Neural crest cell (in vitro differentiated cells): ENCODE measurements at places on chromosomes 4 and X. TPM values are rescaled to one million over a fixed set of nuclear protein-coding genes. Genes with fewer than 3 reads are reported as not detected.

MAGEA2 gene
- total RNA-seq, result not detected in 2 replicates

MUC7 gene
- not detected in 2 replicates for total RNA-seq

SPACA5 gene
- not detected in 2 replicates for total RNA-seq

RGN gene
- total RNA-seq, result 0.27 and 0.70 TPM in 2 replicates

ZFP42 gene
- total RNA-seq, result 0.72 and 0.77 TPM in 2 replicates

IL1RAPL1 gene
- 2.7 and 2.9 TPM in 2 replicates for total RNA-seq

RASL11B gene
- 10.2 and 11.3 TPM in 2 replicates for total RNA-seq

CTAG1B gene
- not detected in 2 replicates for total RNA-seq

RAB33A gene
- 16.7 and 18.5 TPM in 2 replicates for total RNA-seq

TMPRSS11B gene
- not detected in 2 replicates for total RNA-seq

CCKAR gene
- not detected in 2 replicates for total RNA-seq

SCD5 gene
- total RNA-seq, result 39.5 and 40.7 TPM in 2 replicates

TGIF2LX gene
- total RNA-seq, result not detected in 2 replicates

SATL1 gene
- 0.18 and 0.21 TPM in 2 replicates for total RNA-seq
